ENCODE measurements at places on chromosomes 13 and 19.

DNA sequence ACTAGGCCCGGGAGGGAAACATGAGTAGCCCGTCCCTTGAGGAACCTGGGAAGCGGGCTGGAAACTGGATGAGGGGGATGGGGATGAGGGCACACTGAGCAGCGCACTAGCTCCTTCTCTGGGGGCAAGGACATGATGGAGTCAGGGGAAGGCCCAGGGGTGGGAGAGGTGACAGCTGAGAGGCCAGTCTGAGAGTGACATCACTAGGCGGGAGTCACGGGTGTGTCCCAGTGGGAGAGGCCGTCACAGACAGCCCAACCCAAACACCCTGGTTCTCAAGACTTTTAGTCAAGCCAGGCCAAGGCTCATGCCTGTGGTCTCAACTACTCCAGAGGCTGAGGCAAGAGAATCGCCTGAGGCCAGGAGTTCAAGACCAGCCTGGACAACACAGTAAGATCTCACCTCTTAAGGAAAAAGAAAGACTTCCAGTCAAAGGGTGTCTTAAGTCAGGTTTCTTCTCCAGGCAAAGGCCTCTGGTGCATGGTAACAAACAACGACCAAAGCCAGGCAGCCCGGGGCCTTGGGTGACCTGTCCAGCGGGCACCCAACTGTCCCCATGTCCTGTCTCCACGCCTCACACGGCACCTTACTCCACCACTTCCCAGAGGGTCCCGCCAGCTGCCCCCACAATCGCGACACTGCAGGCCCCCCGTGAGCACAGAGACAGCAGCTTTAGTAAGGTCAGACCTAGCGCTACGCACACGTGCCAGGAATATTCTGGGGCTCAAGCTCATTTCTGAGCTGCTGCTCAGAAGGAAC lies 25.5 kb upstream of the TIMM44 start:
- no peak for DNase-seq

DNA sequence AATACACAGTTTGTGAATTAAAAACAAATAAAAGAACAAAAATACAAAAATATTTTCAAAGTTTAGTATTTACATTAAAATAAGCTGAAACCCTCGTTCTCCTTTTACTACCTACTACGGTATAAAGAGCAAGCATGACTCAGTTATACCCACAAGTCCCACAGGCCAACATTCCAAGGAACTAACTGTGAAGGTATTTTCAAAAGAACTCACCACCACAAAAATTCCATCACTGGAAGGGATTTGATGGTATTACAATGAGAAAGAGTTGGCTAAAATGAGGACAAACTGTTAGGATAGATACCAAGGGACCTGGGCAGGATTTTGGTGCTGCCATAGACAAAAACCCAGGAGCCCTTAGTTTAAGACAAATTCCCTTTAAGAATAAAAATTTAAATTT lies 122.7 kb downstream of the TBC1D4 start:
- no peak for DNase-seq

- DNase-seq = peak; percentile 60
These were observed 12.3 kb downstream of the RBM26 start for GRCh38 chr13:79393564-79394249.

- no peak for DNase-seq
These were observed 90.9 kb downstream of the NALCN start for GRCh38 chr13:101325423-101325822.

DNA sequence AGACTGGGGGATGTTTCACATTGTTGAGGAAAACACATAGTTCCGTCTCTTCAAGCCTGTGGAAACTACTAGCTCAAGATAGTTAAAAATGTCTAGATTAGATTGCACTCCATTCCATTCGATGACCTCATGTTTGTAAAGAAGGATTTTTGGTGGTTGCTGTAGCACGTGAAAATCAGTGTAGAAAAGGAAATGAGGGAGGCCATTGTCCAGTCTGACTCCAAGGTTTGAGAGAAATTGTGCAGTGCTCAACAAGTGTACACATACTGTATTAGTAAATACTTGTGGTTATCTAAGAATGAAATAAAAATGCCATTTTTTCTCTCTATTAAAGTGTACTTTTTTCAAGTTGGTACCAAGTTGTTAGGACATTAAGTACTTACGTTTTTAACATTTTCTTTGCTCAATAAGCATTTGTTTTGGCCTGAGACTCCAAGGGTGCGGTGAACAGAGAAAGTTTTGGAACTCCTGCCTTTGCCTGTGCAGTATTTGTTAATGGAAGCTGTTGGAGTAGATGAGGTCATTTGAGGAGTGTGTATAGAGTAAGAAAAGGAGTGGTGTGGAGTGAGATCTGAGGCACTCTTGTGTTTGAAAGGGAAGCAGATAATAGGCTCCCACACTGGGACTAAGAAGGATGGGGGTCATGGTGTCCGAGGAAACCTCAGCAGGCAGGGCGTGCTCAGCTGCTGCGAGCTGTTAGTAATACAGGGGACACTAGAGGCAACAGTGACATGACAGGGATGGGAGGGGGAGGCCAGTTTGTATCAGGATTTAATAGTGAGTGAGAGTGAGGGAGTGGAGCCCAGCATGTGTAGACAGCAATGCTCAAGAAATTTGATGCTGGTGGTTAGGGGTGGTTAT lies 4.4 kb downstream of the WASF3 start:
- no peak for DNase-seq

DNA sequence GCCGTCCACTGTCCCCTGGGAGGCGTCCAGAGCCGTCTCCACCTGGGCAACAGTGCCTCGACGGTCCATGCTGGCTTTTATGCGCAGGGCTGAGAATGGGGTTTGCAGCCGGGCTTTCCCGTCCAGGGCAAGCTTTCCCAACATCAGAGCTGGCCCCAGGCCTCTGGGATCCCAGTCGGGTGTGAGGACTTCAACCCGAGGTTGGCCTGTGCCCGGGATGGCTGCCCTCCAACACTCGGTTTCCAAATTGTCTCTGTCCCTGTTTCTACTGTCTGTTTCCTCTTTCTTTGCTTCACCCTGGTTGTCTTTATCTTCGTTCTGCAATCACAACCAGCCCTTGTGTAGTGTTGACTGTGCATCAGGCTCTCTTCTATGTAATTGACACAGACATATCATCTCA lies at the start of gene IFNL4:
Gene IFNL4 (minus strand): TSS at position 51 of the 400 bp plus-strand sequence.
- DNase-seq = no peak

DNA sequence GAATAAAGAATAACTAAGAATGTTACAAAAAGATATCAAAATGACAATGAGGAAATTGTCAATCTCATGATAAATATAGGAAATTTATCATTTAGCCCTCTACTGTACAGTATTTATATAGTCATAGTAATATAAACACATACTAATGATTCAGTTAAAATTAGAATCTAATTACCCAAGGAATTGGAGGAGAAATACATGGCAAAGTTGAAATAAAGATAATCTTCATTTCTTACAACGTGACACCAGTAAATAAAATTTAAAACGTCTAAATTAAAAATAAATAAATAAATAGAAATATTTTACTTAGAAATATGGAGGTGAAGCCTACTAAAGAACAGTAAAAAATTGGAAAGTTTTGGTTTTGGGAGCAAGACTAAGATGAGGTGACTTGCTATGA lies 2163.1 kb upstream of the PCDH20 start:
- no peak for DNase-seq

DNA sequence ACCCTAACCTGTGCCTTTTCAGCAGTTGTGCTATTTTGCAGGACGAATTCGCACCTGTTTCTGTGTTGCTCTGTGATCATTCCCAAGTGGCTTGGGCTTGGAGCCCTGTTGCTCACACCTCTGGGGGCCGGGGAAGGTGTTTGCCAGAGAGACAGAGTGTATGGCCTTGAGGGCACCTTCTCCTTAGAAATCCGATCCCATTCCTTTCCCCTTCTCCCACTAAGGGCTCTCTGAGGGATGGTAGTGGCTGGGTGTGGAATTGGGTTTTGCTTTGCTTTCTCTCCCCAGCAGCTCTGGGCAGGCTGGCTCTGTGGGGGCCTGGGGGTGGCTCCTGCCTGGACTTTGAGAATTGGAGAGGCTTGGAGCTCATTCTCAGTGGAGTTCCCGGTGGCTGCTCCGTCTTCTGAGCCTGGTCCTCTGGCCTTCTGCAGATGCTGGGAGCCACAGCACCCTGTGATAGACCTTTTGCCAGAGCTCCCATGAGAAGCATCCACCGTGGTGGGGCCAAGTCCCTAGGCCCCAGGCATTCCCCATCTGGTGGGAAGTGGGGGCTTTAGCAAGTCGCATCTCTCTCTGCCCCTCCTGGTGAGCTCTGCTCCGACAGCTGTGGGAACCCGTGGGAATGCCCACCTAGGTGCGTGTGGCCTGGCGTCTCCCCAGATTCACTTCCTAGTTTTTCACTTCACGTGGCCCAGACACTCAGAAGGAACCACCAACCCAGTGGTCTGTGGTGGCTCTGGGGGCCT lies 26.1 kb downstream of the ATP11A start:
- no peak for DNase-seq

DNA sequence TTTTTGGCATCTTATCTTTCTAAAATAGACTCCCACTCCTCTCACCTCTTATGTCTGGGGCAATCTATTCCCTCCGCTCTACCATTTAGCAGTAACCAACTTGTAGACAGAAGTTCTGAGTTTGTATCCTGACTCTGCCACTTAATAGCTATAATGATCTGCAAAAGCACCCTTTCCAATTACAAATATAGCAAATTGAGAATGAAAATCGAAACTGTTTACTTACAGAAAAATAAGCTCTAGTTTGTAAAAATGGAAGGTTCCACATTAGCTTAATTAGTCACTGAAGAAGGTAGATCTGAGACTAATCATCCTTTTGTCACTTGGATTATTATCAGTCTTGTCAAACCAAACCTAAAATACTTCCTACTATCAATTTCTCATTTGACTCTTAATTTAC lies 409.3 kb downstream of the DIAPH3 start:
- DNase-seq = no peak

DNA sequence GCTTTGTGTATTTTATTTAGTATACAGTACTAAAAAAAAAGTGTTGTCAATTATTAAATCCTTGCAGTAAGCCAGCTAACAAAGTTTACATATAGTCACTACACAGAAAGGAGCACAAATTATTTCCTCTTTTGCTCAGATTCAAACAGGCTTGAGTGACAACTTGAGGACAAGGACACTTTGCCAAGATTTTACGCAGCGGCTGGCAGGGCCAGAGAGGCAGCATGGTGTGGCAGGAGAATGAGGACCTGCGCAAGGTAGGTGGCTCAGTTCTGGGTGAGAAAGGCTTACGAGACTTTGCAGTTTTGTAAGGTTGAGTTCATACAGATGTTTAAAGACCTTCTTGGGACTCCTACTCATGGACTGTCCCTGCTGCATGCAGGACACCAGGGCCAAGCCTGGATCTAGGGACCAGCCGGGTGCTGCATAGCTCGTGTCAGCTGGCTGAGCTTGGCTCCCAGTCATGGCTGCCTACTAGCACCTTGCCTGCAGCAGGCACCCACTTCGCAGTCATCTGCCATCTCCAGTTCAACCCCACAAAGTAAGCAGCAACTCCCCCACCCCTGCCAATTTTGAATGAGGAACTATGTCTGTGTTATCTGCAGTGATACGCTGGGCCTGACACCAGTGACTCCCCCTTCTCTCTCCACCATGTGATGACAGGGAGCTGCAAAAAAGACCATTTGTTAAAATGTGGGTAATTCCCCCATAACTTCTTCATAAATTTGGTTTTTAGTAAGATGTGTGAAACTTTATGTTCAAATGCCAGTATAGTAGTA lies 3.7 kb upstream of the TUBA3C start:
- DNase-seq = no peak

- DNase-seq = peak; percentile 57
These were observed 919 bp downstream of the VAV1 start for GRCh38 chr19:6773323-6773931.

DNA sequence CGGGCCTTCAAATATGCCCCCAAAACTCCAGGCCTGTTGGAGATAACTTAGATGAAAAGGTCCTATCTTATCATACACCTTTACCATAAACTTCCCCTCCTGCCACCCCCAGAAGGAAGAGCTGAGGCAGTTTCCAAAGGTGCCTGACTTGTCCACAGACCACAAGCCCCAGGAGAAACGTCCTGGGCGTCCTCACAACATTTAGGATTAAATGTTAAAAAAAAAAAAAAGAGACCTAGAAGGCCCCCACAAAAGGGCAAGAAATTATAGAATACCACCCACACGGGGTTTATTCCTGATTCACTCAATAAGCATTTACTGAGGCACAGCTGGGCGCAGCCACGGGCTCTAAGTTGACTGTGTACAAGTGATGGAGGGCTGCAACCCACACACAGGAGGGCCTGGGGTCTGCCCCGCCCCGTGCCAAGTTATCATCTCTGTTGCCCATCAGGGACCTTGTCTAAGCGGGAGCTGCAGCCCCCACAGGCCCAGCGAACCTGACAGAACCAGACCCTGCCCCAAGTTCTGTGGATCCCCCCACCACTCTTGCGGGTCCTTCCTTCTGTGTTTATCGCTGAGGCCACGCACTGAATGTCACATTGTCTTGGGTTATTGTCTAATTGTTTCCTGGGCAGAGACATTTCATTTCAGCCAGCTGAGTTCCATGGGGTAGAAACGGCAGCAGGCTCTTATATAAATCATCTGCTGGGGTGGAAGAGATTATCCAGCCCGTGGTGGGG lies 83.0 kb upstream of the TM9SF2 start:
- DNase-seq = no peak

GRCh38 chr13:78586706-78587105 lies 16.6 kb downstream of the POU4F1 start:
- DNase-seq = no peak

DNA sequence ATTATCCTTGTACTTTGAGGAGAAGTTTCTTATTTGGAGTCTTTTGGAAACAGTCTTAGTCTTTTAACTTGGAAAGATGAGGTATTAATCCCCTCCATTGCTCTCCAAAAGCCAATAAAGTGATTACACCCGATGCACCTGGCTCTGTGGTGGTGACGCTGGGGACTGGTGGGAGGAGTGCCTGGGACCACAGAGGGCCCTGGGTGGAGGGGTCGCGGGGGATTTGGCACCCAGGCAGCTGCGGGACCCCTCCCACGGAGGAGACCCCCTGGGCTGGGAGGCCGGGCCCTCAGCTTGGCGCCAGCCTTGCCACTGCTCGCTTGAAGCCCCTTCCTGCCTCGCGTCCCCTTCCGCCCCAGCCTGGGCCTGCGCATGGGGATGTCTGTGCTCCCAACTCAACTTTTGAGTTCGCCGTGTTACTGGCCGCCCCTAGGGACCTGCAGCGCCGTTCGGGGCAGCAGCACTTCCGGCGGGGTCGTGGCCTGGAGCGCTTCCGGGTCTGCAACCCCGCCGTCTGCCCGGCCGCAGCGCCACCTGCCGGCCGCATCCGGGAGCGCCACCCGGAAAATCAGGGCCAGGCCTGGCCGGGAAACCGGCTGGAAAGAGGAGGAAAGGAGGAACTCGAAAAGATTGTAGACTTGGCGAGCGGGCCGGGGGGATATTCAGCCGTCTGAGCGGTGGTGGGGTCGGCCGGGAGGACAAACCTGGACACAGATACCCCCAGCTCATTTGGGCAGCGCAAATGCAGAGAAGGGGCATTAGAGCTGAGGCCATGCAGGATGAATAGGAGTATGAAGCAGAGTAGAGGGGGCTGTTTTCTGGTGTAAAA lies 8.4 kb downstream of the PEAK3 start:
- DNase-seq = peak; percentile 88

All from MV-4-11 (cell line).